ENCODE measurements at places on chromosomes 2 and 18.

DNA sequence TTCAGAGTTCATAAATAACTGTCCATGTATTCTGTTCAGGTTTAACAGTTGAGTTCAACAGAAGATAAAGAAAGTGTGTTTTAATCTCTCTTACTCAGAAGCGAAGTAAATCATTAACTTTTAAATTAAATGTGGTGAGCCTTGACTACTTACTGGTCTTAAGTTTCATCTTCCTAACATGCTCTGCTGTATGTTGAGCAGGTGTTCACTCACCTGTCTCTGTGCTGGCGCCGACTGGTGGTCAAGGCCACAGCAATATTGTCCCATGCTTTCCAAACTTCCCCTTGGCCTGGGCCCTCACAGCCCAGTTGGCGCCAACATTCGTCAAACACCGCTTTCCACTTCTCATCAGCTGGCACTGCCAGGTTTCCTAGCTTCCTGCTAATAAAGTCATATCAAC lies 17.0 kb upstream of the MPP4 start:
- no peak for DNase-seq

DNA sequence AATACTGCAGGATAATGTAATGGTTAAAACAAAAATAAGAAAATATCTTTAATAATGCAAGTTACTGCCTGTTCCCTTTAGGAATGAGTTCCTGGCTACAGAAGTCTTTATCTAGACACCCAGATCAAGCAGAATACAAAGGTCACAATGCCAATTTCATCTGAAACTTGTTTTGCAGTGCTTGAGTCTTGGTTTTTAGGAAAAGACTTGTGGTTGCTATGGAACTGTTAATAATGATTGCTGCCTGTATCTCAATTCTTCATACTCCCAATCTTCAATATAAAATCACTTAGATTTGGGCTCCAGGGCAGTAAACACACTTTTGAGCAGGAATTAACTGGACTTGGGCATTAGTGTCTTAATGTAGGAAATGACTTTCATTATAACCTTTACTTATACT lies 14.2 kb downstream of the CAVIN2 start:
- DNase-seq: no peak

GRCh38 chr18:22639026-22639463 lies 221.3 kb upstream of the CTAGE1 start:
- no peak for DNase-seq

DNA sequence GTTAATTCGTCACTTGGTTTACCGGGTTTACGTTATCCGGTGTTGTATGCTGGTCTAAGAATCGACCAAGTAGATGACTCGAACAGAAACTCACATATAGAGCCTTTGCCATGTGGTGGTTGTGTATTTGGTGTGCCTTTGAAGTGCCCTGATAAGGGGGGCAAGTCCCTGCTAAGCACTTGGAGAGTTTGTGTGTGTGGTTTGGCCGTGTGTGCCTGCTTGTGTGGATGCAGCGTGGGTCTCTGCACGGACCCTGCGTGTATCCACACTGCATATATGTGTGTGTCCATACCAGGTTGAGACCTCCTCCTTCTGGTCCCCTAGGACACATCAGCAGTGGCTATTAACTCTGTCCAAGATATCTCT lies 2.4 kb upstream of the CELF4 start:
- no peak for DNase-seq

DNA sequence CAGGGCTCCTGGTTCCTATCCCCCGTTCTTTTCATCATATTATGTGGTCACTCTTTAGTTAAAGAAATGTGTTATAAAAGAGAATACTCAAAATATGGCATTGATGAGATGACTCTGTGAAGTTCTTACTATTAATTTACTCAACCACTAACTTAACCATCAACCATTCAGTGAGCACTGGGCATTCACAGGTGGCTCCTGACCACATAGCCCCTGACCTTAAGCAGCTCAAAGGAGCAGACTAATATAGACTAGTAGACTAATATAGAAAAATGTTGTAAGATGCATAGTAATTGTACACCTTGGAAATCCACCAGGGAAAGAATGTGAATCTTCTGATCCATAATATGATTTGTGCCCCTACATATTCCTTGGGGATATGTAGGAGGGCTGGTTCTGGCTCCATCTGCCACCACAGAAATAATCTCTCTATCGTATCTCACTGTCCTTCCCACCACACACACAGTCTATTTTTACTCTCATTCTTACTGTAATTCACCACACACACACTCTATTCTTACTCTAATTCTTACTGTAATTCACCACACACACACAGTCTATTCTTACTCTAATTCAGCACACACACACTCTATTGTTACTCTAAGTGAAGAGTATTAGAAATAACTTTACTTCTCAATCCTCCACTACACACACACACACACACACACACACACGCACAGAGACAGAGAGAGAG lies 188.9 kb upstream of the ITGA4 start:
- no peak for DNase-seq

DNA sequence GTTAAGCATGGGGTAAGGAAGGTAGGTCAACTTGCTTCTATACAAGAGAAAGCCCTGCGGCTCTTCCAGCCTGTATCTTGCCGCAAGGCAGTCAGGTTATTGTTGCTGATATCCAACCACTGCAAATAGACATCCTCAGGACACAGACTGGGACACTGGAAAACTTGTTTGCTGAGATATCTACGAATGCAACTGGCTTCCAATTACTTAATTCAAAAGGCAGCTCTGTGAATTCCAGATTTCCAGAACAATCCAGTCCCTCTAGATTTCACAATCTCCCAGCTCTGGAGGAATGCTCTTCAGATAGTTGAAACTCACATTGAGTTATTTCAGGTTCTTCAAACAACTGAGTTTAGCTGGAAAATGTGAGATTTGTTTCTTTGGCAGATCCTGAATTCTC lies 34.6 kb upstream of the SP9 start:
- no peak for DNase-seq

DNA sequence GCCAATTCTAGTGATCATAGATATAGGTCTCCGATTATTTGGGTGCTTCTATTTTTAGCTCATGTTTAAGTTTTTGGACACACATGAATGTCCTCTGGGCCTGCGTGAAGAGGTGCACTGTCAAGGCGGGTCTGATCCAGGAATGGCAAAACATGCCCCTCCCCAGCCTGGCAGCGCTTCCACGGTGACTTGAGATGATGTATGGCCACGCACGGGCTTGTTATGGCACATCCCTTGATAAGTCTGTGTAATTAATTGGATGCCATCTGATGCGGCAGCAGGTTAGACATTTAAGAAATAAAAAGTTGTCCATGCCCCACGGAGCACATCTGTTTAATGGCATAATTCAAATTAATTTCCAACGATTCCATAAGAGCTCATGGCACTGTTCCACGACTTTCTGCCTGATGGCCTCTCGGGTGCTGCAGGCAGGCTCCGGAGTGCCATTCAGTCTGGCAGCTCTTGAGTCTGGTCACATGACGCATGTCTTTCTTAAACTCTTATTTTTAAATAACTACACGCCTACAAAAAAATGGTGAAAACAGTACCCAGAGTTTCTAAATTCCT lies 151.4 kb downstream of the ACKR3 start:
- DNase-seq: peak; percentile 84

GRCh38 chr2:188666503-188666902 lies 307.7 kb upstream of the COL3A1 start:
- no peak for DNase-seq

DNA sequence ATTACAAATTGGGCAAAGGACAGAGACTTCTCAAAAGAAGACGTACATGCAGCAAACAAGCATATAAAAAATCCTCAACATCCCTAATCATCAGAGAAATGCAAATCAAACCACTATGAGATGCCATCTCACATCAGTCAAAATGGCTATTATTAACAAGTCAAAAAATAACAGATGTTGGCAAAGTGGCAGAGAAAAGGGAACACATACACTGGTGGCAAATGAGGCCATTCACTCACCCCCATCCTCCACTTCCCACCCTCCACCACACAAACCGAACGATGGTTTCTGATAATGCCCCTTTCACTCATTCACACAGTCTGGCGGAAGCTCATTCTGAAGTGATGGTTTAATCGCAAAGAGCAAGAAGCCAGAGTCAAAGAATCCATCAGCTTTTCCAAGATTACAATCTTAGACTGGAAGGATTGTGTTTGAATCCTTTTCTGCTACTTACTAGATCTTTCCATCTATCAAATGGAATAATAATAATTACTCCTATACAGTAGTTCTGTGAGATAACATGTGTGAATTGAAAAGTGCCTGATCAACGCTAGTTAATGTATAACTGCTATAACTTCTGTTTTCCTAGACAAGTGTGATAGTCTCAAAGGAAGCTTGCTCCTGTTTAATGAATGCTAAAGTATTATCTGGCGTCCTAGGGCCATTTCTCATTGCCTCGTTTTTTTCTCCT lies 16.9 kb upstream of the CD28 start:
- no peak for DNase-seq

DNA sequence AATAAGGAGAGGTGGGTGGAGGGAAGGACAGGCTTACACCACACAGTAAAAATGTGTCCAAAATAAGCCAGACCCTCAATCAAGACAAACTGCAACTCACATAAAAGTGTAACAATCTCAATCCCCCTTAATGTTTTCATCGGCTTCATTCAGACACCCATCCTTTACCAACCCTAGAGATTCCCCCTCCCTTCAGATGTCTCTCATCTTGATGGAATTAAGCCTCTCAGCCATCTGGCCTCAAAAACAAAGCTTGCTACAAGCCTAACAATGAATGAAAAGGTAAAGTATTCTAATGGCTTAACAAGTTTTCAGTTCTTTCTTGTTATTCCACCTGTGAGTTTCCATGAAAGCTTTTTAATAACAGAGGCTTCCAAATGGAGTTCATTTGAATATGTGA lies 5.2 kb downstream of the RTTN start:
- no peak for DNase-seq

- DNase-seq: no peak
Observed at GRCh38 chr18:48394176-48394575, 15.0 kb downstream of the ZBTB7C start.

DNA sequence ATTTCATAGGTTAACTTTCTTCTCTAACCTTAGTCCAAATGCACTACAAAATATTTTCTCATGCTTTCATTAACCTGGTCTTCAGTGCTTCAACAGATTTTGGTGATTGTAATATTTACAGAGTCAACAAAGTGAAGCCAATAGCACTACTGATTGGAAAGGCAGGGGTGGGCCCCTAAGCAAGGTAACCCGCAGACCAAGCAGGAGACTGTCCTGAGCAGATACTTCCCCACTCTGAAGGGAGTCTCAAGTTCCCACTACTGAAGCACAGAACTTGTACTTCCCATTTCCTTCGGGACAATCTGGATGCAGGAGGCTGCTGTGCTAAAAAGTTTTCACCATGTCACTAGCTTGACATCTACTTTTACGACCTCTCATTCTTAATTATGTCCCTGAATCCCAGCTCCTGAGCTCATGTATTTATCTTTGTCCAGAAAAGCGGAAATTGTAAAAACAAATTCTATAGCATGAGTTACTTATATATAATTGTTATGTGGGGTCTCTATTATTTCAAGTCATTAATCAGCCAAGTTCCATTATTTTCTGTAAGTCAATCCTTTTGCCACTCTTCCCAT lies 311.6 kb upstream of the REV1 start:
- no peak for DNase-seq

DNA sequence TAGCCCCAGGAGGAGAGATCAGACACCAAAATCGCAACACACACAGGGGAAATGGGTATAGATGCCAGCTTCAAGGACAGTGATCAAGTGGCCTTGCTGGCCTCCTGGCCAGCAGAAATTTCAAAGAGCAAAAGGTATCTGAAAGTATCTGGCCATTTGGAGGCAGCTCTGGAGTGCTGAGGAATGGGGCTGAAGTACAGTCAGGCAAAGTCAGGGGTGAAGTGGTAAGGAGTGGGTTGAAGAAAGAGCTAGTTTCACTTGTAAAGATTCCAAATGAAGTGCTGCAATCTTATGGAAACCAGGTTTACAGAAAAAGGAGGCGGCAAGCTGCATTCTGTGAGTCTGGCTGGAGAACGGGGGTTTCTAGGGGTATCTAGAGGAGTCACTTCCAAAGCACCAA lies 19.2 kb upstream of the PCBP1 start:
- DNase-seq: no peak

DNA sequence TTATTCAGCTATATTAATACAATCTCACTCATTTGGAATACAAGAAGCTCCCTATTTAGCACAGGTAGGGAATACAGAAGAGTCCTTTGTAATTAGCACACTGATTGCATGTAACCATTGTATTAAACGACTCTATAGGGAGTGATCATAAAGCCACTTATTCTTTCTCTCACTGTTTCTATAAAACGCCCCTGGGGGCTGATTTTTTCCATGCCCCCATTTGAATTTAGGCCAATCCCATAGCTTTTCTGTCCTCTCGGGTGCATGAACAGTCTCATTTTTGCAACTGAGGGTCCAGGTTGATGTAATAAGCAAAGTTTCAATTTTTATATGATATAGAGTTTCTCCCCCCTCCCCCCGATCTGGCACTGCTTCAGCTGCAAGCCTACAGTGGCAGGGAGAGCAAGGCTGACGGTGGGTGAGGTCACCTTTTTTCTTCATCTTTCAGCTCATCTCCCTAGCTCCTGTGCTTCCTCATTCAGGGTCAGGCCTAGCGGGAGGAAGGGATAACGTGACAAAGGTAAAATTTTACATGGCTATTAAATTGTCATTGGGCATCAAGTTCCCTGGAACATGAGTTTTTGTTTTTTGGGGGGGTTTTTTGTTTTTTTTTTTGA lies 45.7 kb downstream of the GAD1 start:
- DNase-seq: no peak

GRCh38 chr2:198706476-198707082 lies 751.2 kb downstream of the SATB2 start:
- DNase-seq: no peak

Data from NCI-H510A treated with DMSO at 0.1 percent for 48 hours (cell line).